ENCODE measurements at places on chromosomes 11 and 22. TPM values are rescaled to one million over a fixed set of nuclear protein-coding genes. Genes with fewer than 3 reads are reported as not detected.
A peak's percentile ranks its signal among the peaks of the same experiment; 100 is the strongest.

- H3K36me3 ChIP-seq: no peaks in the 10 kb centered on the region
- DNase-seq: no peak
- H3K4me3 ChIP-seq: peak overlapping the region; percentile 95
- H3K4me1 ChIP-seq: peaks cover 2% of the 10 kb centered on the region
Measured at GRCh38 chr11:22626573-22627239, 1.1 kb upstream of the FANCF start.

DNA sequence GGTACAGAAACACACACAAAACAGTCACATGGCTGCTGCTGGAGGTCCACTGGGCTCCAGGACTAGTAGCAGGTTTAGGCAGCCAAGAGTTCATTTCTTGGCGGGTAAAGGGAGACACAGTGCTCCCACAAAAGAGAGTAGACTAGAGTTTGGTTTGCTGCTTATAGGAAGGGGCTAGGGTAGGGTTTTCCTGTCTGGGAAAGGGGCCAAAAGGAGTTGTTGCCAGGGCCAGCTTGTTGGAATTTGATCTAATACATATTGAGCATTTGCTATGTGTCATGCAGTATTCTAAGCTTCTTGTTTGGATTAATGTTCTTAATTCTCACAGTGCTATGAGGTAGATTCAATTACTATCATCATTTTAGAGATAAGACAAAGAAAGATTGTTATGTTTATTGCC lies 195.1 kb upstream of the PLET1 start:
- H3K4me1 ChIP-seq: no peaks in the 10 kb centered on the region
- H3K36me3 ChIP-seq: no peaks in the 10 kb centered on the region
- H3K4me3 ChIP-seq: no peak overlapping the region
- no peak overlapping the region for H3K27ac ChIP-seq
- H3K27me3 ChIP-seq: no peaks in the 10 kb centered on the region

DNA sequence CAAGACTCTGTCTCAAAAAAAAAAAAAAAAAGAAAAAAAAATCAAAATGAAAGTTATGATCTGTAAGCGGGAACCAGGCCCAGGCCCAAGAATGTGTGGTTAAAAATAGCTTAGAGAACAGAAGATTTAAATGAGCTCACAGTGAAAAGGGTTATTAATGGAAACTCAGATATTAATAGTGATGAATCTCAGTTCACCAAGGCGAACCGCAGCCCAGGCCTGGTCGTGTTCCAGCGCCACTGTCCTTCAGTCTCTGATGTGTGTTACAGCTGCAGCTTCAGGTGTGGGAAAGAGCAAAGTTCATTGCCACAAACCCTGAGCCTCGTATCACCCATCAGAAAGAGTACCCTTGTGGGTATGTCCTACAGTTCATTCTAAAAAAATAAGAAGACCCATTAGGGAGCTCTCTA lies 107.1 kb downstream of the GAB2 start:
- no peak overlapping the region for H3K4me3 ChIP-seq
- H3K27me3 ChIP-seq: no peaks in the 10 kb centered on the region
- H3K27ac ChIP-seq: no peak overlapping the region
- peaks cover 6% of the 10 kb centered on the region for H3K4me1 ChIP-seq
- DNase-seq: peak; percentile 49

DNA sequence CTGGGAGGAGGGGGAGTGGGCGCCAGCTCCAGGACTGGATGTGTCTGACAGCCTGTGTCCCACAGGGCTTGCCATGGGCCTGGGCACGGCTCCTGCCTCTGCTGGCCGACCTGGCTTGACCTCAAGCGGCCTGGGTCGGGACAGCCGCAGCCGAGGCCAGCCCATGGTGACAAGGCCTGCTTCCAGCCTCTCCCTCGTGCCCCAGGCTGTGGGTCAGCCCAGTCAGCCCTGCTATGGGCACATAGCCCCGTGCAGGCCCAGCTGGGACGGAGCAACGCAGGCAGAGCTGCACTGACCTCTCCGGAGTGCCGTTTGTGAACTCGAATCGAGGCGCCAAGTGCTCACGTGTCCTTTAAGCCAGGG lies 17.9 kb downstream of the OSBPL5 start:
- peak; percentile 27 for DNase-seq
- H3K4me1 ChIP-seq: peaks cover 14% of the 10 kb centered on the region
- H3K27ac ChIP-seq: peak overlapping the region; percentile 76
- no peak overlapping the region for H3K4me3 ChIP-seq

DNA sequence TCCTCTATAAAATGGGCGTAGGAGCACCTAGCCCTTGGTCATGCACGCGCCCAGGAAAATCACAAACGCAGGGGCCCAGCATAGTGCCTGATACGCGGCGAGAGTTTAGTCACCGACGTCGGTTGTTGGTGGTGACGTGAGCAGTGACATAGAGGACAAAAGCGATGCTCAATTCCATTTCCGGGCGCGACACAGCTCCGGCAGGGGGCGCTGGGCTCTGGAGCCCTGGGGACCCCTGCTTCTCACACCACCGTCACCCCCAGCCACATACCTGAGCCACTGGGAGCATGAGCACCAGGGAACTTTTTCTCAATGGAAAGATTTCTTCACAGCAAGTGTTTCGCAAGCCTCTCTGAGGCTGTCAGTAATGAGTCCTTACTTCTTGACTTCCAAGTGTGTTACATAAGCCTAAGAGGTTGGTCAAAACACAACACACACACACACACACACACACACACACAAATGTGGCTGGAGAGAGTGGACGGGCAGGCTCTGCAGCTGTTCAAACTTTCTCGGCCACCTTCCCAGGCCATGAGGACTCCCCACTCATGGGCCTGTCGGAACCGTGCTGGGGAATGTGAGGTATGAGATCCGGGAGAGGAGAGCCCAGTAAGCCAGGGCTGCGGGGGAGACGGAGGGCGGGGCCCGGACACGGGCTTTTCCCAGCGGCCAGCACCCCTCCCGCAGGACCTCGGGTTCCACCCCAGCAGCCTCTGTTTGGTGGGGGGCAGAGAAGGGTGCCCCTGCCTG lies 36.9 kb upstream of the LINC01488 start:
- no peaks in the 10 kb centered on the region for H3K36me3 ChIP-seq
- H3K4me1 ChIP-seq: peaks cover 32% of the 10 kb centered on the region
- H3K27me3 ChIP-seq: no peaks in the 10 kb centered on the region

Gene HPX
- 0.83 TPM for total RNA-seq

Gene OR10V1
- not detected for total RNA-seq

Gene TXN2
- total RNA-seq: 20.5 TPM

Measured in fibroblast of lung (primary cell).